ENCODE measurements at places on chromosomes 16 and 17.

- DNase-seq: no peak
Measured at GRCh38 chr17:50603340-50603739, 31.3 kb upstream of the ABCC3 start.

DNA sequence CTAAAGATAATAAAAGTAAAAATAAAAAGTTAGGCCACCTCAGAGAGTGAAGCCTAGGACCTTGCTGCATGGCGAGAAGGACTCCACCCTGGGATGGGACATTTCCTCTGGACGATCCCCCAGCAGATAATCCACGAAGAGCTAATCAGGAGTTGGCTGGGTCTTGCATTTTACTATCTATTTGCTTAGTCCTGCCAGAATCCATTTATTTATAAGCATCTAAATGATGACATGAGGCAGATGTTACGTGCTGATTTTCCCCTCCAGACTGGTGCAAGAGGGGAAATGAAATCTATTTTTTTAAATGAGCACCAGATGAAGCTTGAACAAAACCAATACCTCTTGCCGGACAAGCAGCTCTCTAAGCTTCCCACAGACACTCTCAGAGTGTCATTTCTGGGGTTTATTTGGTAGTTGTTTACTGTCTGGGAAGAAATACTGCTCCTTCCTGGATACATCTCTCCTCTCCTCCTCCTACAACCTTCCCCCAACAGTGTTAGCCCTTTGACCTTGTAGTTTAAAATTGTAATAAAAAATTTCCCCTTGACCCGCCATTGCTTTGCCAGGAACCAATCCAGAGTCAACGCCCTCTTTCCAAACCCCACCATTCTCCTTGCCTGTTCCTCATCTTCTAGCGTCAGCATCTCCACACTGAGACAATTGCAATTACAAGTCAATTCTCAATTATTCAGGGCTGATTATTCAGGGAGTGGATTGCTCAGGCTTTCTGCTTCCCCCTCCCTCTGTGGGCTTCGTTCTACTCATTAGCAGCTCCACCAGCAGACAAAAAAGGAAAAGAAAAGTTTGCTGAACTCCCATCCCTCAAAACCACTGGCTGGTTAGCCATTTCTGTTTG lies 63.0 kb downstream of the GSG1L start:
- no peak for DNase-seq

- DNase-seq: no peak
Measured at GRCh38 chr17:58312829-58313228, 15.8 kb downstream of the TSPOAP1 start.

DNA sequence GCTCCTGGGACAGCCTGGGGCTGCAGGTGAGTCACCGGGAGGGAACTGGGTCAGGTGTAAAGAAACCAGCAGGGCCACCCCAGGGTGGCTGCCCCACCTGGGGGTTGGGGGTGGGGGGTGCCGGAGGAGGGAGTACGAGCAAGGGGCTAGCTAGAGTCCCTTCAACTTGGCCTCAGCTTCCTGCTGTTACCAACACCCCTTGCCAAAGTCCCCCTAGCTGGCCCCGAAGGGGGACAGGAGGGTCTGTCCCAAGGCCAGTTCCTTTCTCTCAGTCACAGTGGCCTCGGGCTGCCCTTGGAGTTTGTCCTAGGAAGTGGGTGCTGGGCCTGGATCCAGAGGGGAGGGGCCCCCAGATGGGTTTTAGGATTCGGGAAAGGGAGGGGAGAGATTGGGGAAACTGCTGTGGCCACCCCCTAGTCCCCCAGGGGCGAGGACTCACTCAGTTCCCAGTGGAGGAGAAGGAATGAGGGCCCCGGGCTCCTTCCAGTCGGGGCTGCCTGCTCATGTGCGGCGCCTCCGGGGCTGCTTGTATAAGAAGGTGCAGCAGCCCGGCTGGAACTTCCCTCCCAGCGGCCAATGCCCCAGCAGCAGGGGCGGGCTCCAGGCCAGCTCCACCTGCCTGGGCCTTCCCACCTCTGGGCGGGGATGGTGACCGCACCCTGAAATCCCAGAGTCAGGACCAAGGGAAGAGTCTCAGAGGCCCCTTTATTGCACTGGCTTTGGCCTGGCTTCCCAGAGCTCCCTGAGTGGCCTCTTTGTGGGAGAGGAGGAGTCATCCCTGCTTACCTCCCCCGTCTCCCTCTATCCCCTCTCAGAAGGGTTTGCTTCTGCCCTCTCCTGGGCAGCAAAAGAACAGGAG lies 7.3 kb downstream of the ARHGAP27 start:
- peak; percentile 92 for DNase-seq

DNA sequence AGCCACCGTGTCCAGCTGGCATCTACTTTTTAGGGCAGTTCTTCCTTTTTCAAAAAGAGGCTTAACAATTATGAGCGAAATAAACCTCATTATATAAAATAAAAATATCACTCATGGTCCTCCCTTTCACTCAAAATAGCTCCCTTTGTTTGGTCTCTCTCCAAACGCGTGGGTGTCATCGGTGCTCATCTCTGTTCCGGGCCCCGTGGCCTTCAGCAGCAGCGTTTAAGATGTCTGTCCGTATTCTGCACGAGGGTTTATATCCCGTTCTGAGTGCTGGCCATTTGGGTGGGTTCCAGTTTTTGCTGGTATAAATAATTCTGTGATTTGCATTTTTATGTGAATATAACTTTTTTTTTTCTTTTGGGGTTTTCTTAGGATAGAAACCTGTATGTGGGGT lies 33.4 kb downstream of the PRMT7 start:
- no peak for DNase-seq

DNA sequence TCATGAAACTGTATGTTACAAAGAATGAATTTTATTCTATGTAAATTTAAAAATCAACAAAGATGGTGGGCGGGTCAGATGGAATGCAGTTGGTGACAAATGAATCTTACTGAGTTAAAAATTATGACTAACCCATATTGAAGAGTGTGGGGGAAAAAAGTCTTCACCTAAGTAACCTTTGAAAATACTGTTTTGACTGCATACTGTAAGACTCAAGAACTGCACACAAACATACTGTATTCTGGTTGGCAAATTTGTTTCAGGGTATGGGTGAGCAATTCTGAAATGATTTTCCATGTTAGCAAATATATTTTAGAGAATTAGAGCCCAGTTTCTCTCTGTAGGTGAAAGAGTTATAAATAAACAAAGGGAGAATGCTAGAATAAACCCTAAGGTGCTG lies 153.7 kb upstream of the KCNJ18 start:
- DNase-seq: no peak

GRCh38 chr17:43043307-43043706 lies 18.3 kb downstream of the RND2 start:
- DNase-seq: no peak

- peak; percentile 70 for DNase-seq
Measured at GRCh38 chr17:39151150-39151942, at the start of gene PLXDC1. PLXDC1 (minus strand) TSS chr17:39151637; CDS start chr17:39151437, 200 bp downstream.

- no peak for DNase-seq
Measured at GRCh38 chr16:2710711-2711231, 9.3 kb downstream of the PRSS27 start.

DNA sequence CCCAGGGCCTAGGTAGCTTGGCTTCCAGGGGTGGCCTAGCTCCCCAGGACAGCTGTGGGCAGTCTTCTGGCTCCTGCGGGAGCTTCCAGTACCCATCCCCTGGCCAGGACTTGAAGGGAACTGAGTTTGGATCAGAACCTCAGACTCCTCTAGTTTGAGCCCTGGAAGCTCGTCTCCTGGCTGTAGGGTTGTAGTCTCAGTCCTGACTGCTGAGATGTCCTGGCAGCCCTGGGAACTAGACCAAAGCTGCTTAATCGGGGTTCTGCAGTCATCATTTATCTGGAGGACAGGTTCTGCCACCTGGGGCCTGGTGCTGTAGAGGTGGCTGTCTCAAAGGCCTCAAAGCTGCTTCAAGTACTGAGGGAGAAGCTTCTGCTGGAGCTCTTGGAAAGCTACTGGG lies 163.7 kb downstream of the WSCD1 start:
- DNase-seq: no peak

GRCh38 chr17:43532581-43532980 lies 13.6 kb downstream of the ETV4 start:
- DNase-seq: no peak

GRCh38 chr17:28552176-28552999 lies at the start of gene UNC119:
UNC119 (minus strand) TSS chr17:28552624; CDS start chr17:28552557, 67 bp downstream.
- DNase-seq: peak; percentile 77

DNA sequence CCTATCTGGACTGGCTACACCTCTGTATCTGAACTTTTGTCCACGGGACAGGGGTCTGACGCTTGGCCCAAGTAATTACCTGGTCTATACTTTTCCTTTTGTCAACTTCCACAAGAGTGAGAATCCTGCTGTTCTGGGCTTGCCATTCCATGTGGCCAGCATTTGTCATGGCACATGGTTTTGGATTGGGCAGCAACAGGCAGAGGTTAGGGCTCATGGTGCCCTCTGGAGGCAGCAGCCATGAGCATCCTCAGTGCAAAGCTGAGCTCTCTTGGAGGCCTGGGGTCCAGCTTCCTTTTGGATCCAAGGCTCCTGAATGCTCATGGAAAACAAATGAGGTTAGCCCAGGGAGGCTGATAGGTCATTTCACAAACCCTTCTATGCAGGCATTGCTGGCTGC lies 7.5 kb upstream of the EDC4 start:
- no peak for DNase-seq

DNA sequence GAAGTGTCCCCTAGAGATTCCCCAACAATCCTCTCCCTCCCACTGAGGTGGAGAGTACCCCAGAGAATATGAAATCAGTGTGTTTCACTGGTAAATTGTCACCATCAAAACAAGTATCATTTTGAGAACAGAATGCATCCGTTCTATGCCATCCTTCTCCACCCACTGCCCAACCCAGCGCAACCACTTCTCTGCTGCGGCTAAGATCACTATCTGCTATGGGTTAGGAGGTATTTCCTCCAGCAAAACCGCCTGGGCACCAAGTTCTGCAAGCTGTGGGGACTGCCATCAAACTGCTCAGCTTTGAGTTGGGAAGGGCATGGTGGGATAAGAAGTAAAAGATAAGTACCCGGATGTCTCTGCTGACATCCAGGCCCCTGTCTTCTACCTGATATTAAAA lies 24.4 kb downstream of the CNTNAP1 start:
- no peak for DNase-seq

DNA sequence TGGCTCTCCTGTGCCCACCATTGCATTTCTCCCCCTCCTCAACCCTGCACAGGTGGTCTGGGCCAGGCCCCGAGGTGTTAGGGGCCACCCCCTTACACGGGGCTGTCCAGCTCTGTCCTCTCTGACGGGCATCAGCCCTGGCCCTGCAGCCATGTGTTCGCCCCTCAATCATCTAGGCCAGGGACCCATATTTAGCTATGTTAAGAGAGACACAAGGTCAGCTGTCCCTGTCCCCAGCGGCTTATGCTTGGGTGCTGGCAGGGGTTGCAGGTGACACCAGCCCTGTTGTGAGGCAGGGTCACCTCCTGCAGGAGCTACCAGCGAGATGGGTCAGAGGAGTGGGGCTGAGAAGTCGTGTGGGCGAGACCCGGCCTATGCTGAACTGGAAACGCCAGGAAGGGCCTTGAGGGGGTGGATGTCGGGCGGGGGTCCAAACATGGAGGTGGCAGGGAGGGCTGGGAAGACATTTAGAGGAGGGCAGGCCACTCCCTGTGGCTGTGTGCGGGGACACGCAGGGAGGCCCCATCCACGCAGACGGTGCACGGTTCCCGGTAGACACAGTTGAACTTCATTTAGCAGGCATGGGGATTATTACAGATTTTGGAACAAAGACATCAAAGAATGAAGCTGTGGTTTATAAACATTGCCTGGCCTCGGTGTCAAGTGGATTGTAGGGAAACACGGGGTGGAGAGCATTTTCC lies 133.2 kb upstream of the CHMP6 start:
- no peak for DNase-seq

- DNase-seq: peak; percentile 54
Measured at GRCh38 chr16:13957197-13958078, 37.5 kb downstream of the ERCC4 start.

- no peak for DNase-seq
Measured at GRCh38 chr17:72351884-72352346, 231.1 kb downstream of the SOX9 start.

DNA sequence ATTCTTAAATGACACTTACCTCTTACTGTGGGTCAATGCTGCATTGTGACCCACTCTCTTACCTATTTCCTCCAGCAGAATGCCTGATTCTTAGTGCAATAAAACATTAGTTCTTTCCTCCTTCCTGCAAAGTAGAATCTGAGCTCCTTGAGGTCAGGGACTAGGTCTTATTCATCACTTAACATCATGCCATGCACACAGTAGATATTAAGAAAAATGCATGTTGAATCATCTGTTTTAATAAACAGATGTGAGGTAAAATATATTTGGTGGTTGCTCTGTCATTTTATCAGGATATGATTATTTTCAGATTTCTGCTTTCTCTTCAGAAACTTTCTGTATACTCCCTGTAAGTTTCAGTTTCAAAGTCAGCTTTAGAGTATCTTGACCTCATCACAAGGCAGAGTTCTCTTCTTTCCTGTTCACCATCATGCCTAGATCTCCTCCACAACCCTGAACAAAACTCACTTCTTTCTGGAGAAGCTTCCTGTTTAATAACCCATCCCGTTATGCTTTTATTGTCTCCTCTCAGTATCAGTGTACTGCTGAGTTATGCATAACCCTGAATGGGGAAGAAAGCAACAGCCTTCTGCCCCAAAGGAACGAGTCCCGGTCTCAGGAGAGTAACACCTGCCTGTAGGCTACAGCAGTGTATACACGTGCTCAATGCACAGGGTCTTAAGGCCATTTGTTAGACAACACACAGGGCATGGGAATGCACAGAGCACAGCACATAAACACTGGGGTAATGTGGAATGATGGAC lies 30.3 kb upstream of the SUPT4H1 start:
- DNase-seq: no peak

GRCh38 chr16:86502856-86503748 lies 7.2 kb upstream of the FOXF1 start:
- no peak for DNase-seq

GRCh38 chr17:76943781-76944213 lies 75.6 kb downstream of the MGAT5B start:
- no peak for DNase-seq

- no peak for DNase-seq
Measured at GRCh38 chr17:74544991-74545842, 698 bp downstream of the CD300C start.

GRCh38 chr17:78022425-78022824 lies 63.9 kb downstream of the TNRC6C start:
- DNase-seq: no peak

GRCh38 chr17:42191275-42191608 lies 3.1 kb downstream of the GHDC start:
- DNase-seq: no peak

DNA sequence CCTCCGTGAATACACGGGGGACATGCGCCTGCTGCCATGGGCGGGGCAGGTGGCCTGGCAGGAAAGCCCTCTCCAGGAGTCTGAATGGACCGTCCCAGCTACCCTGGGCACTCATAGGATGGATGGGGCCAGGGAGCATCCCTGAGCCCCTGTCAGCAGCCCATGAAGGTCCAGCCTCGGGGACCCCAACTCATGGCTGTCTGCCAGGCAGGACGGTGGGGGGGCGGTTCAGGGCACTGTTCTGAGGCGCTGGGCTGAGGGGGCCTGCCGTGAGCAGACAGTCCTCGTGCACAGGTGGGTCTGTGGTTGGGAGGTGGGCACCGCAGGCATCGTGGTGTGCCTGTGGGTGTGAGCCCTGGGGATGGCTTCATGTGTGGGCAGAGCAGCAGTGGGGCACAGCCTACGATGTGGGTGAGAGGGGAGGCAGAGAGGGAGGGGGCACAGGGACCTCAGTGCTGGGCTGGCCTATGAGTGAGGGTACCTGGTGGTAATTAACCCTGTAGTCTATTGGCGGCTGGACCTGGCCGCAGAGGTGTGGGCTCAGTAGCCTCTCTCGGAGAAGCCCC lies 6.5 kb upstream of the PKMYT1 start:
- DNase-seq: no peak

- no peak for DNase-seq
Measured at GRCh38 chr17:47230864-47231263, 21.7 kb downstream of the MYL4 start.

Data from pancreas (tissue), 10 donors.